Dorsolateral prefrontal cortex (tissue), 122 donors: ENCODE measurements at places on chromosomes 5 and 9.

GRCh38 chr5:91381774-91382359 is 1.2 kb downstream of the ARRDC3 start:
- peak; percentile 78 for DNase-seq

- no peak for DNase-seq
These were observed 14.4 kb downstream of the GLDC start for GRCh38 chr9:6631207-6631512.

DNA sequence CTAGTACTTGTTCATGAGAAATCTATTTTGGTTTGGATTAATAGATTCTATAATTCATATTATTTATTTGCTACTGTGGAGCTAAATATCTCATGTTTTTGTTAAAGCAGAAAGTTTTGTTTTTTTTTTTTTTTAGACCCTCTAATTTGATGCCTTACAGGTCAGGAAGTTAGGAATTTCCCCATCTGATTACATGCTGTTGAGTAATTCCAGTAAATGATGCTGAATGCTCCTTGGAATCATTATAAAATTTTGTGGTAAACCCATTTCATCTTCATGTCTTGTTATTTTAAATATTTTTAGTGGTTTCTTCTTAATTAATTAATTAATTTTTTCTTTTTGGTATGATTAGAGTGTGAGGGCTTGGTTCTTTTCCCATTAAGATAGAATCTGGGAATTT is 35.6 kb downstream of the NNT start:
- DNase-seq: no peak

- no peak for DNase-seq
These were observed 169.0 kb downstream of the SYK start for GRCh38 chr9:90970608-90971007.

- DNase-seq: no peak
These were observed 38.9 kb upstream of the SLIT3 start for GRCh38 chr5:169339869-169340268.

- DNase-seq: no peak
These were observed at the start of gene LCN15 for GRCh38 chr9:136764301-136764891. Gene LCN15, minus strand, starts transcription at chr9:136764518. Its CDS starts 30 bp downstream, at chr9:136764488.

DNA sequence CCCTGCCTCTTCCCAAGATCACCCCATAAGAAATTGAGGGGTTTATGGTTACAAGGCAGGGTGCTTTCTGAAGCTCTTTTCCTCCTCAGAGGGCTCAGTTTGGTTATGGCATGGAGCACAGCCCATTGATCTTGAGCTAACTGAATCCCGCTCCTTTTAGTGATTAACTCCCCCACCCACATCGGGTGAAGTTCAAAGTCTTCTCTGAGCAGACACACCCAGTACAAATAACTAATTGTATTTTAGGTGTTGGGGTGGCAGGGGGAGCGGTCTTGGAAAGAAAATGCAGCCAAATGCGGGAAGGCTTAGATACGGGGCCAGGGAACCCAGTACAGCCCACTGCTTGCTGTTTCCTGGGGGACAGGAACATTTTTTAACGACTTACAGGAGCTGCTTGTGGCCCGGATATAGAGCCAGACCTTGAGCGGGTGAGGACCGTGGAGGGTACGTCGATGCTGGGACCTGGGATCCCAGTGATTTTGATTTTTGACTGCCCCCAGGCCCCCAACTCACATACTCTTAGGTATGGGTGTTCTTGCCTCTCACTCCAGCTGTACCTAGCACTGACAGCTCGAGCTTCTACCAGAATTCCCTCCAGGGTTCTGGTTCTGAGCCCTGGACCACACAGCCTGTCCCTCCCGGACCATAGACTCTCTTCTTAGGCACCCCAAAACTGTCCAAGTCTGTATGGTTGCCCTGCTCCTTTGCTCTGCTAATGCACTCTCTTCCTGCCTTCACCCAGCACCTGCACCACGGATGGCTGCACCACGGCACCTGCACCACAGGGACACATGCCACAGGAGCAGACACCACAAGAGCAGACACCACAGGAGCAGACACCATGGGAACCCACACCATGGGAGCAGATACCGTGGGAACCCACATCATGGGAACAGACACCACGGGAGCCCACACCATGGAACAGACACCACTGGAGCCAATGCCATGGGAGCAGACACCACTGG is 18.3 kb upstream of the RXRA start:
- DNase-seq: no peak

DNA sequence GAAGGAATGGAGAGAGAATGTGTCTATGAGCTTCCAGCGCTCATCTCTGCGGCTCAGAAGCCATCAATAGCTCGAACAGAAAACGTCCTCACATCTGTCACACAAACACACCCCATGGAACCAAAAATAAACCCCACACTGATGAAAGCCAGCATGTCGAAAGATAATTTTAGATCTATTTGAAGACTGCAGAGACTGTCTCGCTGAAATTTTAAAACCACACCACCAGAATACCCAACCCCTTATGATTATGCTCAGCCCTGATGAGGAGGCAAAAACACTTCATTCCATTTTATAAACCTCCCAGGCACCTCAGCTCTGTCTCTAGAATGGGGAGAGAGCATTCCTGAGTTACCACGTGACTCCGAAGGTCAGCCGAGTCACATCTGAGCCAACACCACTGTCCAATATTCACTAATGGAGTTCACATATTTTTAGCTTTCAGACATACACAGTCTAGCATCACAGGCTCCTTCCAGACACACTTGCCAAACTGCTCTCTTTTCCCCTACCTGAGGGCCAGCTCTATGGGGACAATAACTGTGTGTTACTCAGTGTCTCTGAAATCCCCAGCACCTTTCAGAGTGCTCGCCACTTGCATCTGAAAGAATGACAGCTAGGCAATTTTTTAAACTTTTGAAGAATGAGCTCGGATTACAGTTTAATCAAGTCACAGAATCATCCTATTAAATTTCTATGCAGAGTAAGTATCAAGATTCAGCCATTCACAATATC is 63.2 kb downstream of the SERINC5 start:
- DNase-seq: no peak

DNA sequence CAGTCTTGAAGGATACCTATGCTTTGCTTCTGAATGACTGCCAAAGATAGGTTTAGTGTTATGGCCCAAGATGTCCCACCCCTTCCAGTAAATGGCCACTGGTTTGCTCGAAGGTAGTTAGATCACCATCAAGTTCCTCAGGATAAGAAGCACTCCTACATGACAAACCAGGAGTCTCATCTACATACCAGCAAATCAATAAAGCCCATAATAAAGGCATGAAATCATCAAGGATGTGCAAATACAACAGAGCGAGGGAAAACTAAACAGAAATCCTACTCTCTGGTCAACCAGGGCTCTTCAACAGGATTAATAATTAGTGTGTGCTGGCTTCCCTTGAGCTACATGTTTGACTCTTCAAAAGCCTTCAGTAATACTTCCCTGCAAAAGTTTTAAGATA is 141.0 kb downstream of the LHFPL2 start:
- no peak for DNase-seq

DNA sequence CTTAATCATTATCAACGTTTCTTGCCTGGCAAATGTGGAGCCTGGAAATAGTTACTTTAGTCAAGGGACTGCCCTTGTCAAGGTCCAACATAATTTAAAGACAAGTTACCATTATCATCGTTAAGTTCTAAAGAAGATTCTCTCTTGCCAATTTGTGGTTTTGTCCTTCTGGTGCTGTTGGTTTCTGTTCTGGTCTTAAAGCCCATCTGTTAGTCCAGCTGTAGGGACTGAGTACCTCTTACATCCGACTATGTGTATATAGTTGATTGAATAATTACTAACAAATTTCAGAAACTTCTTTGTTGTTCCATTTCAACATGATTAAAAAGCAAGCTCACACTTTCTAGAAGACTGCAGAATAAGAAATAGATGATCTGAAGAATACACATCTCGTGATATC is 1854.9 kb downstream of the MAT2B start:
- no peak for DNase-seq

GRCh38 chr9:12276505-12276904 is 416.7 kb upstream of the TYRP1 start:
- DNase-seq: no peak

GRCh38 chr9:9552665-9553064 is 1060.1 kb downstream of the PTPRD start:
- DNase-seq: no peak

DNA sequence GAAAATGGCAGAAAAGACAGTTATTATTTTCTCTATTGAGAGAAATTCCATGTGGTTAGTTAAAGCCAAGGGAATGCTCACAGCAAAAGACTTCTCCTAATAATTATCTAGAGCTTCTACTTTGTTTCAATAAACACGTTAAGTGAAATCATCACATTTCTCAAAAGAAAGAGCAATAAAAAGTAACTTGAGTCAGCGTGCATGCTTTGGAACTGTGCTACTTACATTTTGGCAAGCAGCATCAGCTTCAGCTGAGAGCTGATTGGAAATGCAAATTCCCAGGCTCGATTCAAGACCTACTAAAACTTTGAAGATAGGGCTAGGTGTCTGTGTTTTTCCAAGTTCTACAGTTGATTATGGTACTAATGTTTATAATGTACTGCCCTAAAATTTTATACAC is 132.1 kb downstream of the CDH18 start:
- no peak for DNase-seq

GRCh38 chr9:7509576-7510145 is 289.9 kb downstream of the DMAC1 start:
- no peak for DNase-seq

DNA sequence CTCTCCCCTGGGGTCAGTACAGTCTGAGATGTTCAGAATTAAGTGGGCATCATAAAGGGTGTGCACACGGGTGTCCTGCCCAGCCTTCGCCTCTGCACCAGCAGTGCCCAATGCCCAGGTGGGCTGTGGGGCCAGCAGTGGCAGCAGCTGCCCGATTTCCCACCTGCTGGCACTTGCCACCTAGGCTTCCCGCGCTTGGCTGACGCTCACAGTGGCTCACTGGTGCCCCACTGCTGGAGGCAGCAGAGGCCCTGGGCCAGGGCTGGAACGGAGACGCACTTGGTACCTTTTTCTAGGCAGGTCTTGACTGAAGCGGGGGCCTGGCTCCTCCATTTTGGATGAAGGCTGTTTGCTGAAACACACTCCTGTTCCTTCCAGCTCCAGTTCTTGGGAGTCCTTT is 17.0 kb downstream of the MRNIP start:
- no peak for DNase-seq

- no peak for DNase-seq
These were observed 56.0 kb upstream of the AGXT2 start for GRCh38 chr5:35103637-35104299.

GRCh38 chr5:81819556-81820317 is 68.8 kb upstream of the SSBP2 start:
- no peak for DNase-seq

- DNase-seq: no peak
These were observed 4.4 kb upstream of the TMEM268 start for GRCh38 chr9:114606597-114607207.

DNA sequence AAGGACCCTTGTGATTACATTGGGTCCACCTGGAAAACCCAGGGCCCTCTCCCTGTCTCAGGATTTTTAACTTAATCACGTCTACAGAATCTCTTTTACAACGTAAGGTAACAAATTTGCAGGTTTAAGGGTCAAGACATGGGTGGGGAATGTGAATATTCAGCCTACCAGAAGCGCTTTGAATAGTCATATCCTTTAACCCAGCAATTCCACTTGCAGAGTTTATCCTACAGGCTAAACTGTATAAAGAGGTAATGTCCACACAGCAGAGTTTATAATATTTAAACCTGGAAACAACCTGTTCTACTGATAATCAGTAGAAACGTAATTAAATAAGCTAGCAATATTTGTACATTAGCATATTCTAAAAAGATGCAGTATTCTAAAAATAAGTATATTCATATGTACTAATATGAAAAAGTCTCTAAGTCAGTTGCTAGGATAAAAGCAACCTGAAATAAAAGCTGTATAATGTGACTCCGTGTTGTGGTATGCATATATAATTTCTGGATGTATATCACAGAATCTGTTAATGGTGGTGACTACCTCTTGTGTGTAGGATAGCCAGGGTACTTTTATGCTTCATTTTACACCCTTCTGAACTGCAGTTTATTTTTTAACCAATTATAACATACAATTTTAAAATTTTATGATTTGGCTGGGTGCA is 14.1 kb upstream of the NIPAL4 start:
- no peak for DNase-seq

GRCh38 chr5:180670586-180671359 is 21.4 kb upstream of the FLT4 start:
- DNase-seq: peak; percentile 73

GRCh38 chr5:7671381-7671993 is 179.4 kb downstream of the CFAP90 start:
- no peak for DNase-seq

DNA sequence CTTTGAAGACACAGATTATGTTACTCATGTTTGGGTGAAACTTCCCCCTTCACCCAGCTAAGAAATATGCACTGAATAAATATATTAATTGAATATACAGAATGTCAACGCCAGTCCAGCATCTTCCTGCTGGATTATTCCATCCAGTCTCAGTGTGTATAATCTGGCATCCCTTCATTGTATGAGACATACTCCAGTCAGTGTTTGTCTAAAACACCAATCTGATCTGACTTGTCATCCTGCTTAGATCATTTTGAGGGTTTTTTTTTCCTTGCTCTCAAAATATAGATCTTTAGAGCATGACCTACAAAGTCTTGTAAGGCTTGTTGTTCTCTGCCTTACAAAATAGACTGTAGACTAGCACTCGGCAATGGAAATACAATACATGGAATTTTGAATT is 195.1 kb downstream of the SMARCA2 start:
- DNase-seq: no peak

DNA sequence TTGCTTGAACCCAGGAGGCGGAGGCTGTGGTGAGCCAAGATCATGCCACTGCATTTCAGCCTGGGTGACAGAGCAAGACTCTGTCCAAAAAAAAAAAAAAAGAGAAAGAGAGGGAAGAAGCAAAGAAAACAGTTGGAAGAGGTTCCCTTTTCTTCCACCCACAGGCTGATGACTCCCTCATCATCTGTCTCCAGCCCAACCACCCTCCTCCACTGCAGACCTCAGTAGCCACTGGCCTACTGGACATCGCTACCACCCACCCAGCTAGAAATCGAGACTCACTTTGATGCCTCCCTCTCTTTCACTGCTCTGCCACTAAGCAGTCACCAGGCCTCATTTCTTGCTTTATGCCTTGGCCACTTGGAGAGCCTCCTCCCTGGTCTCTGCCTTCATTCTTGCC is 71.2 kb downstream of the NIPSNAP3B start:
- DNase-seq: no peak

GRCh38 chr9:120876842-120877240 is at the start of gene PHF19:
Gene PHF19, minus strand, starts transcription at chr9:120877188. Its CDS starts 2,447 bp downstream, at chr9:120874741.
- DNase-seq: no peak

DNA sequence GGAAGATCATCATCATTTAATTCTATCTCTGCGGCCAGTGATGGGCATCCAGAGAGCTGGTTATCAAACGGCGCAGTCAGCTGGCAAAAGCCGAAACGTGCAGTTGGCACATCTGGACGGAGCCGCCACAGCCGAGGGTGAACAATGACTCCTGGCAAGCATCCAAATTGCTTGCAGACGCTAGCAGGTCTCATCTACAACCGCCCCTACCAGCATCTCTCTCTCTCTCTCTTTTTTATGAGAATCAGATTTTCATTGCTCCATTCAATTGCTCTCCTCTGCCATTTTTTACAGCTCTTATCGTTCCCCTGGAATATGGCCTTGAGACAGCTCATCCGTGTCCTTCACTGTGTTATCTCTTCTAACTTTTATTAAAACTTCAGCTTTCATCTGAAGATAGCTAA is 165.2 kb downstream of the MAPKAP1 start:
- DNase-seq: no peak
